IPS DF 19.7 (cell line): ENCODE measurements at places on chromosomes 11 and 22.
A peak's percentile ranks its signal among the peaks of the same experiment; 100 is the strongest.

DNA sequence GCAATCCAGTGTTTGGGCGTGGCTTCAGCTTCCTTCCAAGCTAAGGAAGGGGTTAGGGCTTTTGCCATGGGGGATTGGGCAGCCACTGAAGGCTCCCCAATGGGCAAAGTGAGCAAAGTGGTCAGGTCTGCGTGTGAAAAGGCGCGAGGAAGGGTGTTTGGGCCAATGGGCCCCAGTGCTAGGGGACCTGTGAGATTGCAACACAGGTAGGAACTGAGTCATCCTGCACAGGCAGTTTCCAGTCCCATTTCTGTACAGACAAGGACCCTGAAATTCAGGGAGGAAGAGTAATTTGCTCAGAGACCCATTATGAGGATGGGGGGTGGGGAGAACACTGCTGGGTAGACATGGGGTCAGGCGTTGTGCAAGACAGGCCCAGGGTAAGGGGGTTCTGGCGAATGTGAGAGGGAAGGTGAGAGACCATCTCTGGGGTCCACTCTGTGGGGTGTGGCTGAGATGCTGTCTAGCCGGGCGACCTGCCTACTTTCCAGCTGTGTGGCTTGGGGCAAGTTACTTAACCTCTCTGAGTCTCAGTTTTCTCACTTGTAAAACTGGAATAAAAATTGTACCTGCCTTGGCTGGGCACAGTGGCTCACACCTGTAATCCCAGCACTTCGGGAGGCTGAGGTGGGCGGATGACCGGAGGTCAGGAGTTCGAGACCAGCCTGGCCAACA is 7.3 kb downstream of the CCDC88B start:
- no peak for DNase-seq

DNA sequence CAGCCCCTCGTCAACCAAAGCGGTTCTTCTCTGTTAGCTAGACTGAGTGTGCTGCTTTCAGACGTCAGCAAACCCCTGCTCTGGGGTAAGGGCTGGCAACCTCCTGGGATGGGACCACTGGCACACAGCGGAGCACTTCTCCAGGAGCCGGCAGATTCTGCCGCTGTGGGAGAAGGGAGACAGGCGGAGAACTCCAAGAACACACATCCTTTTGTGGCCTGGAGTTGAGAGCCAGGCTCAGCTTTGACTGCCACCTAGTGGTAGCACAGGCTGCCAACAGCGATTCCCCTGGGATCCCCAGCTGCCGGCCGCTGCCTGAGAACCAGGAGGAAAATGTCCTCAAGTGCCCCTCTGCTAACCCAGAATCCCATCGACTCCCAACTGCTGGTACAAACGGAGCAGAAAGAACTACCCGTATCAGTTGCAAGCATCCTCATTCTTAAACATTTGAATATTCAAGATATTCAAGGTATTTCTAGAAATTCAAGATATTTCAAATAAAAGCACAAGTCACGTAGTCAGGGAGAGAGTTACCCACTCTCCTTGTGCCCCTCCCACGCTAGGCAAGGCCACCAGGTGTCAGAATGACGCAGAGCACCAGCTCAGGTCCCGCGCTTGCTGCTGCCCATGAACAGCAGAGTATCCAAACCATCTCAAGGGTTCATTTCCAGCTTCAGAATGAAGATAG is 4.9 kb downstream of the LTO1 start:
- DNase-seq = peak; percentile 54

GRCh38 chr22:36328635-36329253 is 59.0 kb downstream of the MYH9 start:
- no peak for DNase-seq

DNA sequence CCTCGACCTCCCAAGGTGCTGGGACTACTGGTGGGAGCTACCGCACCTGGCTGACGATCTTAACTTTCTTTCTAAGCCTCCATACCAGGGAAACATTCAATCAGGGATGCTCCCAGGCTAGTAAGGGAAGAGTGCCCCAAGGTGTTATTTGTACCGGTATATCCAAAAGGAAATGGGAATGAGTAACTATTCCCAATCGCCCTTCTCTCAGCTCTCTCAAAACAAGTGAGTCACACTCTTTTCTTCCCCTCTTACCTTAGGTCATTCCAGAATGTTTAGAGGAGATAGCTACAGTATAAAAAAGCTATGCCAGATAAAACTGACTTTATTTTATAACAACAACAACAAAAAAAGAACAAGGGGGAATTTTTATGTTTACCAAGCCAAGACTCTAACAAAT is 13.7 kb downstream of the DCDC1 start:
- DNase-seq = no peak

- no peak for DNase-seq
These were observed 14.1 kb downstream of the FAM181B start for GRCh38 chr11:82719361-82720105.

GRCh38 chr11:79121351-79121750 is 319.5 kb downstream of the TENM4 start:
- DNase-seq = no peak

DNA sequence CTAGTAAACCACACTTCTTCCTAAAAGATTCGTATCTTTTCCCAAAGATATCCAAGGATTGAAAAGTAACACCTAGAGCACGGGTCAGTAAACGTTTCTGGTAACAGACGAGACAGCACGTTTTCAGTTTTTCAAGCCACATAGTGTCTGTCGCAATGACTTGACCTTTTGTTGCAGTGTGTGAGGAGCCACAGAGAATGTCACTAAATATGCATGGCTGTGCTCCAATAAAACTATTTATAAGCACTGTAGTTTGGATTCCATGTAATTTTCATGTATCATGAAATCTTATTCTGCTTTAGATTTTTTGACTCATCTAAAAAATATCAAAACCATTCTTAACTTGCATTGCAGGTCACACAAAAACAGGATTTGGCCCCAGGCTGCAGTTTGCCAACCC is 18.3 kb upstream of the MICAL3 start:
- DNase-seq = no peak

- DNase-seq = no peak
These were observed 53.7 kb downstream of the PARVA start for GRCh38 chr11:12430954-12431595.

- DNase-seq = no peak
These were observed 2.6 kb downstream of the OVOL1 start for GRCh38 chr11:65789230-65790103.

DNA sequence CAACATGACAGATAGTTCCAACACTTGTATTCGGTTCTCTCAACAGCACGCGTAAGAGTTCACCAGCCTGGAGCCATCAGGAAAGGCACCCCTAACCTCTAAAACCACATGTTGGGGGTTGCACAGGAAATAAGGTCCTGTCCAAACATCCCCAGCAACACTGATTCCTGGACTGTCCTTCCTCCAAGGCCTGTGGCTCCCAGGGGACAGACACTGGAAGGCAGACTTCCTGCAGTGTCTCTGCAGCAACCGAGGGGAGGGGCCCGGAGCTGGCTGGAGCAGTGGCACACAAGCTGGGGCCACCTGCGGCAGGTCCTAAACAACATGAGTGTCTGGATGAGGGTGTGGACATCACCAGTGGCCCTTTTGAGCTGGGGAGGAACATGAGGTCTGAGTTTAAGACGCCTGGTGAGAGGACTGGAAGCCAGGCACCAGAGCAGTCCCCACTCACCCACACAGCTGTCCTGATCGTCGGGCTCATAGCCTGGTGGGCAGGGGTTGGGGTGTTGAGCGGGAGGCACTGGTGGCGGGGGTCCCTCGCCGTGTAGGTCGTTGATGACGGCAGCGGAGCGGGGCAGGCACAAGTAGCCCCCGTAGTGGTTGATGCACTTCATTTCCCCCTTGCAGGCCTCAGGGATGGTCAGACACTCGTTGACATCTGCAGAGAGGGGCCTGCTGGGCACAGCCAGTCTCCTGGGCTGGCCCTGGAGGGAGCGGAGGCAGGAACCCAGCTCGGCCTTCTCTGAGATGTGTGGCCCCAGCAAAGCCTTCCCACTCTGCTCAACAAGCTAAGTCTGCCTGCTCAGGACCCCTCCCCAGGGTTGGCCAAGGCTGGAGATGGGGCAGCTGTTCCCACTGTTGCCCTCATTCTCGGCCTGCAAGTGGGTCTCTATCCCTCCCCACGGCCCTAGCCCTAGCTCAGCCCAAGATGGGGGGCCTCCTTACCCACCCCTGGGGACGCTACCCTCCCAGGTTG is 1.6 kb downstream of the EFEMP2 start:
- DNase-seq = no peak

GRCh38 chr22:27594474-27595134 is 207.0 kb downstream of the MN1 start:
- DNase-seq = no peak

DNA sequence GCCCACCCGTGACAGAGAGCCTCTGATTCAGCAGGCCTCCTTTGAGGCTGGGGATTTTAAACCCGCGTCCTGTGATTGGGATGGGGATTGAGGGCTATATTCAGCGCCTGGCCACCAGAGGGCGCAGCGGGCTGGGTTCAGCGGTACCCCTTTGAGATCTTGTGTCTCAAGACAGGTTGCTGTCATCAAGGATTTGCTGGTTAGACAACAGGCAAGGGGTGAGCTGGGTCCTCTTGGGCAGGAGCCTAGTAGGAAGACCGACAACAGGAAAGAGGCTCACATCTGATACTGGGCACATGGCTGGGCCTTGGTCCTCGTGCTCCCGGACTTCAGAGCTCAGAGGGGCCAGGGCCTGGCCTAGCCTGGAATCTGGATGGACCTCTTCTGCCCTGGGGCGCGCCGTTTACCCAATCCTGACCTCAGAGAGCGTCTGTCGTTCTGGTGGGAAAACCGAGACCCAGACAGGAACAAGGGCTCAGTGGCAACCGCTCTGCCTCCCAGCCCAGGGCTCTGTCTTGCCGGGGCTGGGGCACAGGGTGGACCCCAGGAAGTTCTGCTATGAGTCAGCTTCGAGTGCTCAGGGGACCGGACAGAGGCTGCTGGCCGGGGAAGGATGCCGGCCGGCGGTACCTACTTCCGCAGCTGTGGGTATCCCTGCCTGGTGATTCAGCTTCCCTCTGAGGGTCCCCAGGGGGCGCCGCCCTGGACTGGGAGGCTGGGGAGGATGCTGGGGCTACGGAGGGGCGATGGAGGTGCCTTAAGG is 929 bp upstream of the SLC35E4 start:
- DNase-seq = peak; percentile 75

DNA sequence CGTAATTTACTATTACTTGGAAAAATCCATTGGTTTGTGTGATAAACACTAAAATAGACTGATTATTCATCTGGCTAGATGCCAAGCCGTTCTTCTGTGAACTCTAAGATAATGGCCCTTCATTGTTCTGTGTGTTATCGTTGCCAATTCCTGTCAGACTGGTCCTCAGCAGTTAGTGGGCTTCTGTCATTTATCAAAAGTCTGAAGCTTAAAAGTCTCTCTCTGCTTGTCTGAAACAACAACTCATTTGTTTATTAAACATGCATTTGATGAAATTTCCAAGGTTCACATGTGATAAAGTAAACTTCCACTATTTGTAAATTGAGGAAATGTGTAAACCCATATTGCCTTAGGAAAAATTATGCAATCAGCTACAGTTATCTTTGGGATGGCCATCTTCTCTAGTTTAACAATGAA is 21.1 kb upstream of the RDX start:
- no peak for DNase-seq

- no peak for DNase-seq
These were observed 181.7 kb upstream of the ZC3H12C start for GRCh38 chr11:109911488-109911887.

DNA sequence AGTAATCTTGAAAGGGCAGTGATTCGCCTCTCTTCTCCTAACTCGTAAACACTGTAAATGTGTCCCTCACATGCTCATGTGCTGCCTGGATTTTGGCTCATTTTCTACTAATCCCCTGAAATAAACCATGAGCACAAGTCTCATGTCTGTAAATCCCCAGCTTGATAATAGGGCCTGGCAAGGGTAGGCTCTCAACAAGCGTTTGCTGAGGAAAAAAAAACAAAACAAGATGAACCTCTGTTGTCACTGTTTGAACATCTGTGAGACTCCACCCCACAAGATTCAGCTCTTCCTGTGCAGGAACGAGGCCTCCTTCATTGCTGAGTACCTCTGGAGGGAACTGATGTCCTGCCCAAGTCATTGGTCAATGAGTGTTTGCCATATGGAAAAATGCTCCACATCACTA is 4.5 kb upstream of the CYB5R2 start:
- no peak for DNase-seq

DNA sequence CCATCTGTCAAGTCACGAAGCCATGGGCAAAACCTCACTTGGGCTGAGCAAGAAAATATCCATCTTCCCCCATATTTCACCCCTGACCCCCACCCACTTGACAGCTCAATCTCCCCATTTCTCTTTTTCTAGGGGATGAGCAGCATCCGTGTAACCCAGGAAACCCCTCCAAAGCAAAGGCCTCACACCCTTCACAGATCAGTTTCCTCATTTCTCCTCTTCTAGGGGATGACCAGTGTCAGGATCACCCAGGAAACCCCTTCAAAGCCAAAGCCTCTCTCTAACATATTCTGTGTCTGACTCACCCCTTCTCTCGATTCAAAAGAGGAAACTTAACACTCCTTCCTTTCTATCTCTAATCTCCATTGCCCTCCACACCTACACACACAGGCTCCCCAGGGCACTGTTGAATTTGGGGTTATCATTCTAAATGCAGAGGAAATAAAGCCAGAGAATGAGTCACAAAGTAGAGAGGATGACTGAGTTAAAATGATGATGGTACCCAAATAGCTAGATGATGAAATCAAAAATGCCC is 439.7 kb downstream of the BUD13 start:
- DNase-seq = no peak

GRCh38 chr11:119341222-119342022 is 739 bp upstream of the C1QTNF5 start:
- DNase-seq = no peak

DNA sequence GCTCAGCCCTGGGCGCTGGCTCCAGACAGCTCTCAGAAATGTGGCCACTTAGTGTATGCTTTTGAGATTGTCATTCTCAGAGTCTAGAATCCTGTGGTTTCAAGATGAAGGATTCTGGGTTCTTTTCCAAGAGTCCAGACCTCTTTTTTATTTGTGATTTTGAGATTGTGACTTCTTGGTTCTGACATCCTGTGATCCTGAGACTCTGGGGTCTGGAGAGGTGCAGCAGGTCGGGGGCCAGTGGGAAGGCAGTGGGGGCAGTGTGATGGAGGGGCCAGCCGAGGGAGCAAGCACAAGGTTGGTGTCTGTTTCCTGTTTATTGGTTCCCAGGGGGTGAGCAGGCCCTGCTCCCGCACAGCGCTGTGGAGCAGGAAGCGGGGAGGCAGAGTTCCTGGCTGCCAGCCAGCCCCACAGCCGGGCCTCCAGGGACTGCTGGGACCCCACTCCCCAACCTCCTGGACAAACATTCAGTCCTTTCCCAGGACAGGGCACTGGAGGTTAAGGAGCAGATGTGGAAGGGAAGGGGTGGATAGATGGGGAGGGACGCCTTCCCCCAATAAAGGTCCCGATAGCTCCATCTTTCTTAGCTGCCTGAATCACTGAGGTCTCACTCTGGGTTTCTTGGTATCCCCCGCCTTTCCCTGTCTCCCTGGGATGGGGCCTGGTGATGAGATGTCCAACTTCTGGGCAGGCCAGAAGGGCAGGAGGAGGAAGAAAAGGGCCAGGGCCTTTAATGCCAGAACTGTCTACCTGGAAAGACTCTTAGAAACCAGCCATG is 13.7 kb downstream of the ARHGEF17 start:
- no peak for DNase-seq

DNA sequence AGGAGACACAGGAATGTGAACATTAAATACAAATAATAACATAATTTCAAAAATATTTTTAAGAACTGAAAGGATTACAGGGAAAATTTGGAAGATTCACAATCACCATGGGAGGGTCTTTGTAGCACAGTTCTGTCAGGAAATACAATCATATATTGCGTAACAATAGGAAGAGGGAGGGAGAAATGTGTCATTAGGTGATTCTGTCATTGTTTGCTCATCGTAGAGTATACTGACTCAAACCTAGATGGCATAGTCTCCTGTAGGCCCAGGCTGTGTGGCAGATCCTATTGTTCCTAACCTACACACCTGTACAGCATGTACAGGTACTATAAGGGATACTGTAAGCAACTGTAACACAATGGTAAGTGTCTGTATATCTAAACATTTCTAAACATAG is 330.4 kb downstream of the BRD1 start:
- DNase-seq = no peak
